GDM1 (cell line): ENCODE measurements at places on chromosomes 3 and 15.

GRCh38 chr3:128187495-128187894 is 34.2 kb downstream of the EEFSEC start:
- no peak for DNase-seq

DNA sequence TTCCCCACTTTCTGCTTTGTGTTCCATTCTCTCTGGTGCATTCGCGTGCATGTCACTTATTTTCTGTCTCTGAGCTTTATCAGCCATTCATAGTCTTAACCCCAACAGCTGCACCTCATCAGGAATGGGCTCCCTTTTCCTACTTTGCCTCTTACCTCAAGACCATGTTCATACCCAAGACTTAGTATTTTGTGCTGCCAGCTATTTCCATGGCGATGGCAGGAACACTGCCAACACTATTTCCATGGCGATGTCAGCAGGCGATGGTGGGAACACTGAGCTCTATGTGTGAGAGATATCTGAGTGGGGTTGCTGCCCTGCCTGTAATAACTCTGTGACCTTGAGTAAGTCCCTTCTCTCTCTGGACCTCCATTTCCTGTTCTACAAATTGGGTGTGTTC is 5.5 kb downstream of the ZNF35 start:
- no peak for DNase-seq

DNA sequence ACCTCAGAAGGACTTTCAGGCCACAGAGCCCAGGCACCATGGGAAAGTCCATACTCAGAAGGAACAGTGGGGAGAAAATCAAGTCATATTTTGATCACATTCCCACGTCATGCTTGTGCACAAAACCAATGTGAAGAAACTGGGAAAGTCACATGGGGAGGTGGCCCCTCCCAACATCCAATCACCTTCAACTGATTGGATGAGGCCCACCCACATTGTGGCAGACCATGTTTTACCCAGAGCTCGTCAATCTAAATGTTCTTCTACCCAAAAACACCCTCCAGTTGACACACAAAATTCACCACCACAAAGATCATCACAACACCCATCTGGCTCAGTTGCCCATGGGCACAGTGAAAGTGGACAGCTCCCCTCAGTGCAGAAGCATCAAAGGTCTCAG is 248.2 kb upstream of the IGF1R start:
- DNase-seq = no peak

DNA sequence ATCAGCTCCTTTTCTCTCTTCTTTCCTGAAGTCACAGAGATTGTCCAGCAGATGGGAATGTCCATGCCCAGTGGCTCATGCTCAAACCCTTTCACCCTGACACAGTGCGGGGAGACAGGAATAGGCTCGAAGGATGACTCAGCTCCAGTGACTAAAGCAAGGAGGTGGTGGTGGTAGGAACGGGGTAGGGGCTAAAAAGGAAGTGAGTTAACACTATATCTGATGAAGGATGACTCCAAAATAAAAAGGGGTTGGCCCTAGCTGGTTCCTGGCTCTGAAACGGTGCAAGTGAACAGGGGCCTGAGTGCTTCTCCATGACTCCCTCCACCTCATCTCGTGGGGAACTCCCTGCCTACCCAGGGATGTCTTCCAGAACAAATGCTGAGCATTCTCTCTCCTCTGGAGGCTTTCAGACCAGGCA is 167.4 kb upstream of the LPP start:
- peak; percentile 78 for DNase-seq

- no peak for DNase-seq
These were observed 424.1 kb downstream of the ZNF385D start for GRCh38 chr3:21326704-21327475.

DNA sequence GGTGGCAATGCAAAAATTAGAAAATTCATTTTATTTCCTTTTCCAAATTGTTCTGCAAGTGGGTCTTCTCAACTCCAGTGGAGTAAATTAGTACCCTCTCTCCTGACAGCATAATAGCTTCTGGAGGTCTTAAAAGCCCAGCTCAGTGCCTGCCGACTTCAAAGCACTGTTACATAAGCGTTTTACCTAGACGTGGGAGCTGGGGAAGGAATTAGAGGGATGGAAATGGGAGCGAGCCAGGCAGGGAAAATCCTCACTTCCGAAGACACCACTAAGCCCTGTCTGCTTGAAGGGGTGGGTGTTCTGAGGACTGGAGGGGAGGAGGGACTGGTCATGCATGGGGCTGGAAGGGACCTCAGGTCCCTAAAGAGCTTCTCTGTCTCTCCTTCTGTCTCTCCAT is 77.2 kb upstream of the SLC6A1 start:
- no peak for DNase-seq

GRCh38 chr3:172224560-172225214 is 185.3 kb downstream of the FNDC3B start:
- DNase-seq = no peak

- DNase-seq = no peak
These were observed 613.5 kb downstream of the EDEM1 start for GRCh38 chr3:5800965-5801364.

DNA sequence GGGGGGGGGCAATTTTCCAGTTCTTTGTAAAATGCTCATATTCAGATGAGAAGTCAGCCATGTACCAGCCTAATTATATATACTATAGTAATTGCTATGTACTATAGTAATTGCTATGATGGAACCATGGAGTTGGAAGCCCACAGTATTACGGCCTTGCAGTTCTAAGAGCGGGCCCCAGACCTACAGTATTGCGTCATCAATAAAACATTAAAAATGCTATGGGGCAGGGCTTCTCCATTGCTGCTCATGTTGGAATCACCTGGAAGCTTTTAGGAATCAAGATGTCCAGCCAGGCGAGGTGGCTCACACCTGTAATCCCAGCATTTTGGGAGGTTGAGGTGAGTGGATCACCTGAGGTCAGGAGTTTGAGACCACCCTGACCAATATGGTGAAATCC is 443.7 kb upstream of the GRM7 start:
- no peak for DNase-seq

DNA sequence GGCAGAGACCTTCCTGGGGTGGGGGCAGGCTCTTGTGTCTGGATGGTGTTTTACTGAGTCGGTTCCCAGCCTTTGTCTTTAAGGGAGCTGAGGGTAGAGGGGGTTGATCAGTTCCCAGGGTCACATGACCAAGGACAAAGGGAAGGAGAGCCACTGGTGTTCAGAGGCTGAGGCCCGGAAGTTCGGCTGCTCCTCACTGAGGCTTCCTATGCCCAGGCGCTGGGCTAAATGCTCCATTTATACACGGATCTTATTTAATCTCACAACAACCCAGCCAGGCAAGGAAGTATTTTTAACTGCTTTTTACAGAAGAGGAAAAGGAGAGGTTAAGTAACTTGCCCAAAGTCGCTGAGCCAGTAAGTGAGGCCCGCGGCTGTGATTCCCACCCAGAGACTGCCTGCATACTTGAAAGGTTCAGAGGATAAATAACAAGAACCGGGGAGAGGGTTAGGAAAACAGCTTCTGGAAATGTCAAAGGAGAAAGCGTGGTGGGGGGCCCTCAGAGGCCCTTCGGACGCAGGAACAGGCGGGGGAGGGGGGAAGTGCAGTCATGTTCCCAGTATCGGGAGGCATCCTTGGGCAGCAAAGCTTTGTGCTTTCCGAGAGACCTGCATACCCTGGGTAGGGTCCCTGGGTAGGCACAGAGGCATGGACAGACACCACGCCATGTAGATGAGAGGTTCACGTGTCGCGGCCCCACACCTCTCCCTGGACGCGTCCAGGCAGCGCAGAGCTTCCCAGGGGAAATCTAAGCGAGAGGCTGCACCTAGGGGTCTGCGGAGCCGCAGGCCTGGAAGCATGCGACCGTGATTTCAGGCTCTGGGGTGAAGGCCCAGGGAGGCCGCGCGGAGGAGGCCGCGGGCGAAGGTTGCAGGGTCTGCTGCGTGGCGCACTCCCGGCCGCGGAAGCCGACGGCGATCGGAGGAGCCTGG is 21.3 kb downstream of the EPHB3 start:
- DNase-seq = no peak

GRCh38 chr3:153980252-153980590 is 141.0 kb upstream of the ARHGEF26 start:
- DNase-seq = no peak

DNA sequence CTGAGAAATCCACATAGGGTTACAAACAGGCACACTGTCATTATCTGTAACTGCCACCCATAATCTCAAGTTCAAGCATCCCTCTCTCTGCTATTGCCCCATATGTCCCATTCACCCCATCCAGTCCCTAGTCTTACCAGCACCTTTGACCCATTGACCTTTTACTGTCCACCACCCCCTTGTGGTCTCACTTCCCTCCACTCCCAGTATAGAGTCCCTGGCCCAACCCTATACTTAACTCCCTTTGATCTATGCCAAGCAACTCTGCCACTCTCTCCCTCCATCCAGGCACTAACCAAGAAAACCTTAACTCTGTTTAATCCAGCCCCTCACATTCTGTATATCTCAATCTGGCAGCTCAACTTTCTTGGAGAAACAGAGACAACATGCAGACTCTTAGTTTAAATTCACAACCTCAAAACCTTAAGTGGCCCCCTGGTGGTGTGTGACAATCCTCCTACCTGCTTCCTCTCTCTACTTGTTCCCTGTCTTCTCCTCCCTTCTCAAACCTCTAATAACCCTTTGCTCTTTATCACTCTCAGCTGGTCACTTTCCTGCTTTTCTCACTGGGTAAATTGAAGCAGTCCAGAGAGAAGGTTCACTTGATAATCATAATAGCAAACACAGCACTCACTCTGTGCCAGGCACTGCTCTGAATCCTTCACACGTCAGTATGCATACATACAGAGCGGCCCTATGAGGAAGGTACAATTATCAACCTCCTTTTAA is 162.7 kb downstream of the STT3B start:
- no peak for DNase-seq

GRCh38 chr3:118480101-118480860 is 554.4 kb downstream of the IGSF11 start:
- DNase-seq = no peak

GRCh38 chr3:152243721-152244516 is 24.8 kb upstream of the MBNL1 start:
- DNase-seq = no peak
